Activated CD4-positive, CD25-positive, alpha-beta regulatory T cell (primary cell): ENCODE measurements at places on chromosomes 7 and 10.

DNA sequence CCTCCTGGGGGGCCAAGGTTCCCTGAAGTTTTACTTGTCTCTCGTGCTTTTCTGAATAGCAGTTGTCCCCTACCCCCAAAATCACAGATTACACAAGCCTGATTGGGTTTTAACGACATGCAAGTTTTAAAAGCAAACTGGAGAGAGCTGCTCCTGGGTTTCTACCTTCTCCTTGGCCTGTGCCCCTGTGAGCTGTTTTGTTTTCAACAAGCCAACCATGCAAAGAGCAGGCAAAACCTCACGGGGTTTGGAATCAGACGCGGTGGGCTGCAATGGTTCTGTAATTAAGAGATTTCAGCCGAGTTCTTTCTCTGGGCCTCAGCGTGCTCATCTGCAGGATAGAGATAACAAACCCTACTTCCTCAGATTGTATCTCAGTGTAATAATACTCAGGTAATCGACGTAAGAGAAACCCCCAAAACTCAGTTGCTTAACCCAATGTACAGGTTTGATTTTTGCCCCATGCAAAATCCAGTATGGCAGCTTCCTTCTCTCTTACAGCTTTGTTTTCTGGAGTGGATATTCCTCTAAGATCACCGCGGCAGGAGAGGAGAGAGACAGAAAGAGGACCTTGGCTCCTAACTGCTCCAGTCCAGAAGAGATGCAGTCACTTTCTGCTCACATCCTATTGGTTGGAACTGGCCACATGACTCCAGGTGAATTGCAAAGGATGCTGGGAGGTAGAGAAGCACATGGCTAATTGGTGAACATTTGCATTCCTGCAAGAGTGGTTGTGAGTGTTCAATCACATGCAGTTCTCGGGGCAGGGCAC lies 42.0 kb downstream of the MYL10 start:
- DNase-seq, result no peak

DNA sequence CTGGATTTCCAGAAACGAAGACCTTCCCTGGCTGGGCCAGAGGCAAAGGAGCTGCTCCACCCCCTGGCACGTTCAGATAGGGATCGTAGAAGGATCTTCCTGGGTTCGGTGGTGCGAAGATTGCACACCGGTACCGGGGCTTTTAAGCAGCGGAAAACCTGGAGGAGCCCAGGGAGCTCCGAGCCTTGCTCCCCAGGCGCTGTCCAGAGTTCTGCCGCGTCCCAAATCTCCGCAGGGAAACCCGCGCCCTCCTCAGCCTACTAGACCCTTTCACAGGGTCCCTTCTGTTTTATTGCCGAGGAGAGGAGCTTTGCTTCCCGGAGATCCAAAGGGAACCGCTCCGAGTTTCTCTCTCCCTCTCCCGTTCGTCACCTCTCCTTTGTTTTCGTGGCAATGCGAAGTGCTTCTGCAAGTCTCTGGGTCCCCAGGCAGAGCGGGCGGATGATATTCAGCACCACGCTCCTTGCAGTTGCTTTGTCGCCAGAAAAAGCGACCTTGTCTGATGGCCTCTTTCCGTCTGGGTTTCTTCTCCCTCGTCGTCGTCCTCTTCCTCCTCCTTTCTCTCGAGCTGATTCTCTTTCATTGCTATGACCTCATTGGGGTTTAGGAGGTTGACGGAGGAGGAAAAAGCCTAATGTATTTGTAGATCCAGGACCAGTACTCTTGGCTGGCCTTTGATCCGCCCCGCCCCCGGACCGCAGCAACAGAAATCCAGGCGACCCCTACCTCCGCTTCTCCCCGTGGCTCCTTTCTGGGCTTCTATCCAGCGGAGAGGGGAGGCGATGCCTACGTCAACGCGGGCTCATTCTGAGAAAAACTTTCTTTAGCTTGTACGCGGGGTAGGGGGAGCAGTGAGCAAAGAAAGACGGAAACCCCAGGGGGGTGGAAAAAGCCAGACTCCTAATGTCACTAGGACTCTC lies at the start of gene TMEM196:
TMEM196 (minus strand) TSS at position 777 of the 920 bp plus-strand sequence. CDS start 921 bp downstream, outside the sequence.
- no peak for DNase-seq

DNA sequence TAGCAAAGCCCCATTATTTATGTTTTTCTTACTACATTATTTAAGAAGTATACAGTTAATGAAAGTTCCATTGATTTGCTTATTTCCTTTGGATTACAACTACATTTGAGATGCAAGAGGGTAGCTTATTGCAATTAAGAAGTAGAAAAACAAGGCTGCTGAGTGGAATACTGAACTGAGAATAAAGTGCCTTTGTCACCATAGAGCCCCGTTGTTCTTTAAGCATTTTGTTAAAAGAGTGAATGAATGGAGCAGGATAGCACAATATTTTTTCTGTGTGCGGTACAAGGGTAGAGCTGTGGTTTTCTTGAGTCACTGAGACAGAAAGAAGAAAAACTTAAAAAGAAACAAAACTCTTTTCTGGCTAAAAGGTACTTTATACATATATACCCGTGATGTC lies 45.6 kb downstream of the ZNF277 start:
- no peak for DNase-seq

- no peak for DNase-seq
These were observed 63.4 kb downstream of the CAV1 start for GRCh38 chr7:116588225-116588624.

GRCh38 chr7:50272808-50273207 lies 31.7 kb upstream of the IKZF1 start:
- no peak for DNase-seq

GRCh38 chr10:12287772-12288171 lies 61.6 kb upstream of the CAMK1D start:
- DNase-seq, result no peak
